D341Med (cell line): ENCODE measurements at places on chromosomes 1 and 21.

DNA sequence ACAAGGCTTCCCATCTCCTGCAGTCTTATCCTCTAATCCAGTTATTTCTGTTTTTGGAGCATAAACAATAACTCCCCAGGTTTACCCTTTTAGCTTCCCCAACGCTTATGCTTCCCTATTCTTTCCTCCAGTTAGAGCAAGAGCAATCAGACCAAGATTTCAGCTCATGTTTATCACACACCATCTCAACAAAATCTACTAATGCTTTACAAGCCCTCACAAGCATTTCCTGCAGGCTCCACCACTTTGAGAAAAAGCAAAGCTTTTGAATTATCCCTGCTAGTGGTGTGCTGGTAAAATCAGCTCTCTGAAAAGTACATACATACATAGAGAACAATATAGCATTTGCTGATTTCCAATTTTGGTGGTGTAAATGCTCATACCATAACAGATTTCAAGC is 92.9 kb downstream of the EDEM3 start:
- no peak for DNase-seq

DNA sequence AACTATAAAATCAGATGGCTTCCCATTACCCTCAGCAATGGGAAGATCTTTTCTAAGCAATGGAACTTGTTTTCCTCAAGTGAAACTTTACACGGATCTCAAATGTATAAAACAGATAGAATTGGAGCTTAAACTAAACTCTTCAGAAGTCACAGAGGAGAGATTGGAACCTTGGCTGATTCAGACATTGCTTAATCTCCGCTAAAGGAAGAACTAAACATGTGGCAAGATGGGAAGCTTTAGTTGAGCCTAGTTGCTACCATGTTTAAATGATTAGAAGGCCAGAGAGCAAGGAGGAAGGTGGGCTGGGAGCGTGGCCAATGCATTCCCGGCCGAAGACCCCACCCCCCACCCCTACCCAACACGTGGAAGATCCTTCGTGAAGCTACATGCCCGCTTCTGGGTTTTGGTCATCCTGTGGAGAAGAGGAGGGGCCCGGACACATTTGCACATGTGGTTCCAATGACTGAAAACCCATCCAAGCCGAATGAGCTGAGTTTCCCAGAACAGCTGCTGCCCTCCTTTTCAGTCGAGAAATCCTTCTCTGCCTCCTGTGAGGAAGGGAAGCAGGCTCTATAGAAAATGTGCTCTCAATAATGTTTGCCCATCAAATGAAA is 164.3 kb downstream of the MIS18A start:
- DNase-seq = no peak

GRCh38 chr1:167526667-167527383 is 8.5 kb upstream of the CD247 start:
- no peak for DNase-seq

GRCh38 chr1:73868810-73869336 is 329.1 kb downstream of the LRRIQ3 start:
- no peak for DNase-seq

- no peak for DNase-seq
Measured at GRCh38 chr1:157004806-157005205, 40.7 kb downstream of the ARHGEF11 start.

GRCh38 chr1:31657972-31658510 is 13.4 kb upstream of the PEF1 start:
- DNase-seq = no peak

DNA sequence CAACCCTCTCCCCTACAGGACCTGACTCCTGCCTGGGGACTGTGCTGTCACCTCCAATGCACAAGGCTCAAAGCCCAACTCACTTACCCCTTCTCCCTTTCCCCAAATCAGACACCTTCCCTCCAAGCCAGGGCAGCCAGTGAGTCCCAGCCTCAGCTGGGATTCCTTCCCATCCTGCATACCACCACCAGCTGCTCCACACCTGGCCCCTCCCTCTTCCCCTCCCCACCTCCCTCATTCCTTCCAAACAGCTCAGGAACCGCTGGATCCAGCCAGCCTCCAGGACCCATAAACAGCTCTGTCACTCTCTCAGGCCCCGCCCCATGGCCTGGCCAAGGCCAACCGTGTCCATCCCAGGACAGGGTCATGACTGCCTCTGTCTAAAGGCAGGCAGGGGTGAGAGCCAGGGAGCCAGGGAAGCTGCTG is 41.4 kb downstream of the ACOT7 start:
- DNase-seq = no peak

- DNase-seq = peak; percentile 33
Measured at GRCh38 chr1:99577313-99577712, 68.6 kb upstream of the PALMD start.

DNA sequence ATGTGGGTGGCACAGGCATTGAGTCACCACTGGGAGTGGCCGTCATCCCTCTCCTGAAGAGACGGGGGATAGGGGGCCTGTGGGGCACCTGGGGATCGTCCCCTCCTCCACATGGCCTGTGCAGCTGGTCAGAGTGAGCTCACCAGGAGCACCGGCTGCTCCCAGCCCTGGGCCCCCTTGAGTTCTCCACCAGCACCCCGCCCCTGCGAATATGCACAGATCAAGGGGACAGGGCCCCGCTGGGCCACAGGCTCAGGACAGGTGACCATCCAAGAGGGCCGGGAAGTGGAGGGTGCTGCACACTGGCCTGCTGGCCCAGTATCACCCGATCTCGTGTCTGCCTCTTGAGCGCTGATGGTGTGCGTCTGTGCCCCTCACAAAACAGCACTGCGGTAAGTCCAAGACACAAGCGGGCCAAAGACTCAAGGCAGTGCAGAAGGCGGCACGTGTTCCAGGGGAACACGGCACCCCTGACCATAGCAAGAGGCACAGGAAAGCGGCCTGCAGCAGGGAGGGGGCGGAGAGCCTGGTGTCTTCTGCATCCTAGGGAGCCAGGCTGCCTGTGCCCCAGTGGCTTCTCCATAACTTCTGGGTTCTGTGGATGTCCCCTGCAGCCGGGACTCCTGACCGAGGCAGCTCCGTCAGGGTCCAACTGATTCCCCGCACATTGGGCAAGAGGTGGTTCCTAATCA is 18.1 kb upstream of the TSPEAR start:
- DNase-seq = peak; percentile 27

- no peak for DNase-seq
Measured at GRCh38 chr1:110508028-110508940, 10.7 kb downstream of the KCNA10 start.

DNA sequence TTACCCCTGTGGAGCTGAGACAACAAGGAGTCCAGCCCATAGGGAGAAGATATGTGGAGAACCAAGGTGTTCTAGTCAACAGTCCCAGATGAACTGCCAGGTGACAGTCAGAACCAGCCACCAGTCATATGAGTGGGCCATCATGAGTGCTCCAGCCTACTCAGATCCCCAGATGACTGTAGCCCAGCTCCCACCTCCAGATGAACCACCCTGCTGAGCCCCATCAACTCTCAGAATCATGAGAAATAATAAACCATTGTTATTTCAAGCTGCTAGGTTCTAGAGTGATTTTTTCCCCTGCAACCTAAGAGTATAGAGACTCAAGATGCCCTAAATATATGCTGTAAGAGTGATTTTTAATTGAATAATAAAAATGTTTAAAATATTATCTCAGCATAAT is 444.2 kb downstream of the GPATCH2 start:
- DNase-seq = no peak

DNA sequence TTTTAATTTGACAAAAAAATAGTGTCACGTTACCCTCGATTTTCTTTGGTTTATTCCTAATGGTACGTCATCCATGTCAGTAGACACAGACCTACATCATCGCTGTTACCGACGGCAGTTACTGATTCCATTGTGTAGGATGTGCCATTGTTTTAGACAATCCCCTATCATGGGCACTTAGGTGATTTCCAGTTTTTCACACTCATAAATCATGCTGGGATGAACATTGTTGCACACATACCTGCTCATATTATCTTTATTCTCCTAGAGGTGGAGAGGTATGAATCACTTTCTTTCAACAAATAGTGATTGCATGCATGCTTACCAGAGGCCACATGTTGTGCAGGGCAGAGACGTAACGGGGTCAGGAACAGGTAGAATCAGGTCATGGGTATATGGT is 79.7 kb upstream of the EFHD2 start:
- DNase-seq = no peak

GRCh38 chr1:7229696-7230631 is 444.7 kb downstream of the CAMTA1 start:
- no peak for DNase-seq

GRCh38 chr1:232287676-232288569 is 342.0 kb downstream of the SIPA1L2 start:
- DNase-seq = no peak

GRCh38 chr1:65153635-65154034 is 5.6 kb downstream of the AK4 start:
- no peak for DNase-seq

- DNase-seq = peak; percentile 68
Measured at GRCh38 chr1:152110860-152111514, 4.3 kb downstream of the TCHH start.

DNA sequence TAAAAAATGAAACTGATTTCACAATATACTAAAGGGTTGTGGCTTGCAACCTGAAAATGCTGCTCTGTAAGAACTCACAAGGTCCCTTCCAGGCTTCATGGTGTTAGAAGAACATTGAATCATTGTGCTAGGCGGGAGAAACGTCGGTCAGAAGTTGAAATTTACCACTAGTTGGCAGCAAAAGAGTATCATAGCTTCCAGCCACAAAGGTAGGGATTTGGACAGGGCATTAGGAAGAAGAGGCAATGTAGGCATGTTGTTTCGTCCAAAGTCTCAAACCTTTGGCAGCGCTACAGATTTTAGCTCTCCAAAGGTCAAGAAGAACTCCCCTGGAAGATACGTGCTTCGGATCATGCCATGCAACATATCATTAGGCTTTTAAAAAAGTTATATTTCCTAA is 62.5 kb upstream of the ZP4 start:
- DNase-seq = no peak

DNA sequence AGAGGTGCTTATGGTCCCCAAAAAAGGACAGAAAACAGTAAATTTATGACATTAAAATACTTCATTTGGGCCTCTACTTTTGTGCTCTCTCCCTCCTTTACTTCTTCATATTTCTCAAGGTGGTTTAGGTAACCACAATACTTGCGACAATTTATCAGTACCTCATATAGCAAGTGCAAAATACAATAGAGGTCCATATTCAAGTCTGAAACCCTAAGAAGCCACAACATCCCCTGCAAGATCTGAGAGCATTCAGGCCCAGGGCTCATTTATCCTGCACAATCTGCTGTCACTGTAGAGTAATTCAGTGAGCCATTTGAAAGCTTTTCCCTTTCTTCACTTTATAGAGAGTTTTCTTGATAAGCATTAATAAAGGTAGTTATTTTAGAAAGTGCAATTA is 24.2 kb upstream of the ATP6V1G3 start:
- no peak for DNase-seq

DNA sequence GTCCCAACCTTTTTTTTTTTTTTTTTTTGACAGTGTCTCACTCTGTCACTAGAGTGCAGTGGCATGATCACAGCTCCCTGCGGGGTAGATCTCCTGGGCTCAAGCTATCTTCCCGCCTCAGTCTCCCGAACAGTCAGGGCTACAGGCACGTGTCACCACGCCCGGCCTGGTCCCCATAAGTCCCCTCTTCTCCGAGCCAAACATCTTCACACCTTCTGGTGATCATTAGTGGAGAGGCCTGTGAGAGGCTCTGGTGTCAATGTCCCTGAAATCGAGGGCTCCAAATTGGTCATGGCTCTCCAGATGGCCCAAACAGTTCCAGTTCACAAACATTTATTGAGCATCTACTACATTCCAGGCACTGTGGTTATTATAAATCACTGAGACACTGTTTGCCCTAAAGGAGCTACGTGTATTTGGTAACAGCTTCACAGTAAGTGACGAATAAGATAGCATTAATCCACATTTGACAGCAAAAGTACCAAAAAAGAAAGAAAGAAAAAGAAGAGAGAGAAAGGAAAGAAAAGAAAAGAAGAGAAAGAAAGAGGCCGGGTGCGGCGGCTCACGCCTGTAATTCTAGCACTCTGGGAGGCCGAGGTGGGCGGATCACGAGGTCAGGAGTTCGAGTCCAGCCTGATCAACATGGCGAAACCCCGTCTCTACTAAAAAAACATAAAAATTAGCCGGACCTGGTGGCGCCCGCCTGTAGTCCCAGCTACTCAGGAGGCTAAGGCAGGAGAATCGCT is 867 bp upstream of the TIMM17A start:
- no peak for DNase-seq

DNA sequence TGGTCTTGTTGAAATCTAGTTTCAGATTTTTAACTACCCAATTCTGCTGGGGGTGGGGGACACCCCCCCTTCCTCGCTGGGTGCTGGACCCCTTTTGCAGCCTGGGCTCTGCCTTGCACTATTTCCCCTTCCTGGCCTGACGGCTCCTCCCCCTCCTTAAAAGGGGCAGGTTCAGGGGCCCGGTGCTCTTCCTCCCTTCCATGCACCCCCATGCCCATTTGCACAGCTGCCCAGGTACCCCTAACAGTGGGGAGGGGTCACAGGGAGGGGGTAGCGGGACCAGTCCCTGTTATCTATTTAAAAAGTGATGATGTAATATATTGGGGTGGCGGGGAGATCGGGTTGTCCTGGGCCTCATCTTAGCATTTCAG is 15.3 kb downstream of the ZBTB7B start:
- DNase-seq = no peak

DNA sequence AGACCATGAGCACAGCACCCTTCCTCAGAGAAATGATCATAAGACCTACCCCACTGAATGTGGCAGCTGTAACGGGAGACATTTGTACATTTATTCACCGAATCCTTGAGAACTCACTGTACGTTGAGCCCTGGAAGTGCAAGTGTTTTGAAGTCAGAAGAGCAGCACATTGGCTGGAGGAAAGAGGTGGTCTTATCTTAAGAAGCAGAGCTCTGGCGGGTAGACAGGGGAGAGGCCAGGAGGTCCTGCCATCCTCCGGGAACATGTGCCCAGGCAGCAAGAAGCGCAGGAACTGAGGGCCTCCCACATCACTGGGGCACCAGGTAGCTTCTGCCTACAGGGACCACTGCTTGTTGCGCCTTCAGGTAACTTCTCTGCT is 169.2 kb upstream of the IRF2BP2 start:
- no peak for DNase-seq

- DNase-seq = peak; percentile 87
Measured at GRCh38 chr1:77281491-77282186, at the start of gene AK5. Gene AK5, plus strand, starts transcription at chr1:77282019. Its CDS starts 295 bp downstream, at chr1:77282314.

GRCh38 chr1:115182012-115182715 is 92.9 kb upstream of the TSPAN2 start:
- no peak for DNase-seq

DNA sequence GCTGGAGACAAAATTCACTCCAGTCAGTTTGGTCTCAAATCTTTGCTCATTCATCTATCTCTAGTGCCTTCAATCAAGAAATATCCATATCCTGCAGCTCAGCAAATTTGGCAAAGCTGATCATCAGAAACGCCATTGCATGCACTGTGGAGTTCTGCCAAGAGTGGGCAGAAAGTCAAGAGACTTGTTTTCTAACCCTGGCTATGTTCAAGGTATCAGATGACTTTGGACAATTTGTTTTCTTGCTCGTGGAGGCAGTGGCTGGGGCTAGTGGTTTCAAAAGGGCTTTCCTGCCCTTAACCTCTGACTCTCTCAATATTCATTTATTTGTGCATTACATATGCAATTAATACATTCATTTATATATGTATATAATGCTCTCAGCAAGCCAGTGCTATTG is 12.8 kb upstream of the LRRC52 start:
- DNase-seq = no peak

- DNase-seq = no peak
Measured at GRCh38 chr1:46615735-46616134, 876 bp downstream of the MOB3C start.
